Kidney tubule cell (primary cell): ENCODE measurements at places on chromosomes 11 and 22.
A peak's percentile ranks its signal among the peaks of the same experiment; 100 is the strongest.

GRCh38 chr11:119504371-119504770 lies 81.4 kb upstream of the THY1 start:
- DNase-seq, result no peak

DNA sequence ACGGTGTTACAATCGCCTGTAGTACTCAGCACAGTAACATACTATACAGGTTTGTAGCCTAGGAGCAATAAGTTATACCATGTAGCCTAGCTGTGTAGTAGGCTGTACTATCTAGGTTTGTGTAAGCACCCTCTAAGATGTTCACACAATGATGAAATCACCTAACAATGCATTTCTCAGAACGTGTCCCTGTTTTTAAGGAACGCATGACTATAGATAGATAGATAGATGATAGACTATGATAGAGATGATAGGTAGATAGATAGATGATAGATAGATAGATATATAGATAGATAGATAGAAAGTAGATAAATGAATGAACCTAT lies 203.9 kb downstream of the FAM76B start:
- DNase-seq, result no peak

- peak; percentile 45 for DNase-seq
Observed at GRCh38 chr22:40541300-40541699, 95.2 kb downstream of the MRTFA start.

DNA sequence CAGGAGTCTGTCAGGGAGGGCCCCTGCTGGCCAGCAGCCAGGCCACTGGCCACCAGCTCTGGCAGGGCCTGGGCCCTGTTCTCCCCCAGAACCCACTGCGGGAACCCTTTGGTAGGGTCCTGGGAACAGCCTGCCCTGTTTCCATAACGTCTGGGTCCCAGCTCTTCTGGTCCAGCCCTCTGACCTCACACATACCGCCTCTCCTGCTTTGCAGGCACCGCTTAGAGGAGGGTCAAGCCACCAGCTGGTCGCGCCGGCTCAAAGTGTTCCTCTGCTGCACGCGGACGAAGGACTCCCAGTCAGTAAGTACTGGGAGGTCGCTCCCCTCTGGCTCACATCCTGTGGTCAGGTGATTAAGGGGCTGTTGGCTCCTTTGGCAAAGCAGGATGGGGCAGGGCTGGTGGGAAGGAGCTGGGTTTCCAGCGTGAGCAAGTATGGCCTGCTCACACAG lies 26.6 kb upstream of the MYRF start:
- peak; percentile 78 for DNase-seq

DNA sequence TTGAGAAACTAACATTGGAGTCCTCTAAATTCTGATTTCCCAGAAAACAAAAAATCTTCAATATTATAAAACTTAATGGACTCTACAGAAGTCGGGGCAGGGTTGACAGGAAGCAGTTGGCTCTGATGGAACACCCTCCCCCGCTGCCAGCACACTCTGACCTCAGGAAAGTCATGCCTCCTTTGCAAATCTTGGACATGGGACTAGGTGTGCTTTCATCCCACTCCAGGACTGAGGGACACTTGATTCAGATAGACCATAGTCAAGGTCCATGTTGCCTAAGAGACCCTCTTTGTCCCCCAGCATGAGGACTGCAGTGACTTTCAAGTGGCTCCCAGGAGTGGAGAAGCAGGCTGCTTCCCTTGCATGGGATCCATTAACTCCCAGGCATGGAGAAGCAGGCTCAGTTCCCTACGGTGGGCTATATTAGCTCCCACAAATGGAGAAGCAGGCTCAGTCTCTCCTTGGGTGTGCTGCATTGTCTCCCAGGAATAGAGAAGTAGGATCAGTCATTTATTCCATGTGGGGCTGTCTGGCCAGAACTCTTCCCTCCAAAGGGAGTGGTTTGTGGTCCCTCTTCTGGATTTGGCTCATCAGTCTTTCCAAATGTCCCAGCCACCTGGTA lies 38.3 kb downstream of the C22orf31 start:
- DNase-seq, result peak; percentile 23

GRCh38 chr11:124682443-124682842 lies 8.7 kb downstream of the SPA17 start:
- DNase-seq, result no peak

DNA sequence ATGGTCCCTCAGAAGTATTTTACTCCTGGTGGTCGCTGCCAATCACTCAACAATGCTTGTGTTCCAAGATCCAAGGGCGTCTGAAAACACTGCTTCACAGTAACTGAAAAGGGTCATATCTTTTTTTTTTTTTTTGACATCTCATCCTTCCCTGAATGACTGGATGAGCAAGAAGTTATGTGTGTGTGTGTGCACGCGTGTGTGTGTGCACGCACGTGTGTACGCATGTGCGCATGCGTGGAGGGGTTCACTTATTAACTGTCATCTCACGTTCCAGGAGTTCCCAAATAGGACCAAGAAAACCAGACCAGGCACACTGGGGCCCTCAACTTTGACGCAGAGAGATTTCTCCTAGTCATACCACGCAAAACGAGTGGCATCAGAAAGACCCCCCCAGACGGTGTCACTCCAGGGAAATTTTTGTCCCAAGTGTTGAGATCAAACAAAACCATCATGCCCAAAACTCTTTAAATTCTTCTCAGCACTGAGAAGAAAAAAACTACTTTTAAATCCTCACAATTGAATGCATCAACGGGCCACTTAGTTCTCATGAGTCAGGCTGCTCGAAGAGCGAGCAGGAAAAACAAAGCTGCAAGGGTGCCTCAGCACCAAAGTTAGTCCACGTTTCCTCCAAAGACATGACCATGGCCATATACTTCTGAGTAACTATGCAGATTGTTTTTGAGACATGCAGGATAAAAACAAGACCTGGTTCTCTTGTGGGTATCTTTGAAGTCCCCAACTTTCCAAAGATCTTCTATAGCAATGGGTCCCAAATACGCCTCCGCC lies 12.9 kb downstream of the MN1 start:
- DNase-seq, result no peak

GRCh38 chr11:65596520-65596919 lies 920 bp upstream of the KCNK7 start:
- DNase-seq, result no peak

DNA sequence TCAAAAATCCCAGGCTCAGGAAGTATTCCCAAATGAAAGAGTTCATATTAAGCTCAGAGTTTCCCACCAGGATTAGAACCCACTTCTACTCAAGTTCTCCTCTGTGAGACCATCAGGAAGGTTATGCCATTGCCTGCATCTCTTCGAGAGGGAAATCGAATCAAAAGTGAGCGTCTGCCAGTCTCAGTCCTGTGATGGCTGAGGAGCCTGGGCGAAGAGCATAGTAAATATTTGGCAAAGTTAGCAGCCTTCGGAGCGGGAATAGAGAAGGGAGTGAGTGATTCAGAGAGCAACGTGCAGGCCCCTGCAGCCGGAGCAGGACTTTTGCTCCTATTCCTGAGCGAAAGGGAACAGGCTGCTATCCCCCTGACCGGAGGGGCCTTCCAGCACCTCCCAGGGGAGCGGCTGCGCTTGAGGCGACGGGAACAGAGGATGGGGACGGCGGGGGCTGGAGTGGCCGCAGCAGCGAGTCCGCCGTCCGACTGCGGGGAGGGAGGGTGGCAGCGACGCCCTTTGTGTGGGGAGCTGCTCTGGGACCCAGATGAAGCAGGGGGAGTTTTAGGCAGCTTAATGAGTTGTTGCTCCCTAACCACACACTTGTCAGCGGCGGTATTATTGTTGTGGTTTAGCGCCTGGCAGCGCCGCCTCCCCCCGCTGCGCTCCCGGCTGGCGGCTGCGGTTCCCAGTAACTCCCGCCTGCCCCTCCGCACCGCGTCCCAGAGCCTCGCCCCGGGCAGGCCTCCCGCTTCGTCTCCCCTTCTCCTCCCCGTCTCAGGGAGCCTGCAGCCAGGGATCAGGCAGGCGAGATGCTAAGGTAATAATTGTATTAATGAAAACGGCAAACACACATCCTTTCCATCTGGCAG lies 21.7 kb upstream of the NRGN start:
- DNase-seq, result peak; percentile 48

DNA sequence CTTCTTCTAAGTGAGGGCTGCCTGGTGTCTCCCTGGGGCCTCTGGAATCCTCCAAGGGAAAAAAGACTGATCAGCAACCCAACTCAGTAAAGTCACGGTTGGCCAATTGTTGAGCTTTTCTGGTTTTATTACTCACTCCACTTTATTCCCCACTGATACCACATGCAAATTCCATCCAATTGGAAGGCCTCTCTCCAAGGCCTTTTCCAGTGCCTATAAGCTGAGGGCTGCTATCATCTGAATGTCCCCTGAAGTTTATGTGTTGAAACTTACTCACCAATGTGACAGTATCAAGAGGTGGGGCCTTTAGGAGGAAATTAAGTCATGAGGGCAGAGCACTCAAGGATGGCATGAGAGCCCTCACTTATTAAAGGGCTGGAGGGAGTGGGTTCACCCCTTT lies 463.3 kb downstream of the BUD13 start:
- DNase-seq, result peak; percentile 83

DNA sequence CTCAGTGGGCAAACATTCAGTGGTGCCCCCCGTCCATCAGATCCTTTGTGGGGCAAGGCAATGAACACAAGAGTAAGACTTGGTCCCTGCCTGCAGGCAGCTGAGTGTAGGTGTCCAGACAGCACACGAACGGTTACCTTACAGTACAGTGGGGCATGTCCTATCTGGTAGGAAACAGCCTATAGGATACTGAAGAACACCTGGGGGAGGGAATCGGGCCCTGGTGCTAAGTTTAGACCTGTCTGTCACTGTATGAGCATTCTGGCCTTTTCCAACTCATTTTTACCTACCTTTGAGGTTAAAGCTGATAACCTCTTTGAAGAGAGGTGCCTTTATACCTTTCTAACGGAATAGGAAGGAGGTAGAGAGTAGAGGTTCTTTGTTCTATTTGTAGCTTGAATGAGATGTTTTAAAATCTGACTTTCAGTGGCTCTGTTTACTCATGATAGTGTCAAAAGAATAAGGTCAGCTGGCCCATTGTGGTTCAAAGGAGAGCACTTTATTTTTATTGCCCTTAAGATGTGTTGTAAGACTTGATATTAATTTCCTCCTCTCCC lies 8.9 kb downstream of the ZNRF3 start:
- DNase-seq, result no peak

- no peak for DNase-seq
Observed at GRCh38 chr11:43585877-43586608, 94.5 kb upstream of the HSD17B12 start.

GRCh38 chr11:79623375-79623774 lies 182.5 kb upstream of the TENM4 start:
- DNase-seq, result no peak

GRCh38 chr11:79333355-79333754 lies 107.5 kb downstream of the TENM4 start:
- no peak for DNase-seq
